A172 (cell line): ENCODE measurements at places on chromosomes 16 and 17. TPM values are rescaled to one million over a fixed set of nuclear protein-coding genes. Genes with fewer than 3 reads are reported as not detected.

SOX8 gene
- 0.07 and 0.14 TPM in 2 replicates for total RNA-seq

ZPBP2 gene
- not detected in 2 replicates for total RNA-seq

GCGR gene
- total RNA-seq = not detected in 2 replicates

KCTD5 gene
- 62.4 and 70.6 TPM in 2 replicates for total RNA-seq

RBFOX1 gene
- total RNA-seq = not detected in 2 replicates

PHAF1 gene
- total RNA-seq = 21.7 and 26.4 TPM in 2 replicates

SLC13A2 gene
- not detected in 2 replicates for total RNA-seq

CSH2 gene
- total RNA-seq = not detected in 2 replicates

NETO2 gene
- total RNA-seq = 19.9 and 34.5 TPM in 2 replicates

GPR142 gene
- total RNA-seq = not detected in 2 replicates

SPIRE2 gene
- total RNA-seq = 6.9 and 12.6 TPM in 2 replicates

DNA sequence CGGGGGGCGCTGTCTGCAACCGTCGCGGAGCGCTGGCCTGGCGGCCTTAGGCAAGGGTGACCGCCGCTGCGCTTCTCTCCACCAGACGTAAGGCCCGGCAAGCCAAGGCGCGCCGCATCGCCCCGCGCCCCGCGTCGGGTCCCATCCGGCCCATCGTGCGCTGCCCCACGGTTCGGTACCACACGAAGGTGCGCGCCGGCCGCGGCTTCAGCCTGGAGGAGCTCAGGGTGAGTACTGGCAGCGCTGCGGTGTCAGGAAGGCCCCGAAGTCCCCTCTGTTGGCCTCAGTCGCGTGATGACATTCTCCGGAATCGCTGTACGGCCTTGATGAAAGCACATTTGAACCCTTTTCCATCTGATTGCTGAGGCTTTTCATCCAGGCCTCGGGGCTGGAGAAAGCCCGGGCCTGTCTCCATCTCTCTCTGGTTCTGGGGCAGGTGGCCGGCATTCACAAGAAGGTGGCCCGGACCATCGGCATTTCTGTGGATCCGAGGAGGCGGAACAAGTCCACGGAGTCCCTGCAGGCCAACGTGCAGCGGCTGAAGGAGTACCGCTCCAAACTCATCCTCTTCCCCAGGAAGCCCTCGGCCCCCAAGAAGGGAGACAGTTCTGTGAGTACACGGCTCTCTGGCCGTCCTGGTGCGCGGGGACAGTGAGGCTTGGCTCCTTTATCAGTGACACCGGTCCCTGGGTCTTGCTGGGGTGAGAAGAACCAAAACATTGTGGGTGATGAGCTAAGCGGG lies 831 bp downstream of the RPL13 start:
- peak; percentile 16 for DNase-seq

DNA sequence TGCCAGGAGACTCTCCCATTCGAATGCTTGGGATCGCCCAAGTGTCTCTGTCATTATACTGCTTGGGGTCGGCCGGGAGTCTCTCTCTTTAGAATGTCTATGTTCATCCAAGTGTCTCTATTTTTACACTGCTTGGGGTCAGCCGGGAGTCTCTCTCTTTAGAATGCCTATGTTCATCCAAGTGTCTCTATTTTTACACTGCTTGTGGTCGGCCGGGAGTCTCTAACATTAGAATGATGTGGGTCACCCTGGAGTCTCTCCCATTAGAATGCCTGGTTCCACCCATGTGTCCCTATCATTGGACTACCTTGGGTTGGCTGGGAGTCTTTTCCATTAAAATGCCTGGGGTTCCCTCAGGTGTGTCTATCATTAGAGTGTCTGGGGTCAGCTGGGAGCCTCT lies 2230.4 kb downstream of the TP53TG3F start:
- no peak for DNase-seq

- no peak for DNase-seq
Measured at GRCh38 chr16:21710938-21711337, 47.2 kb downstream of the OTOA start.

GRCh38 chr17:44152875-44153274 lies 11.1 kb downstream of the HROB start:
- no peak for DNase-seq

- no peak for DNase-seq
Measured at GRCh38 chr16:10385725-10386516, at the start of gene ATF7IP2. Gene ATF7IP2, plus strand, starts transcription at chr16:10386061. Its CDS starts 44,560 bp downstream, at chr16:10430621.

DNA sequence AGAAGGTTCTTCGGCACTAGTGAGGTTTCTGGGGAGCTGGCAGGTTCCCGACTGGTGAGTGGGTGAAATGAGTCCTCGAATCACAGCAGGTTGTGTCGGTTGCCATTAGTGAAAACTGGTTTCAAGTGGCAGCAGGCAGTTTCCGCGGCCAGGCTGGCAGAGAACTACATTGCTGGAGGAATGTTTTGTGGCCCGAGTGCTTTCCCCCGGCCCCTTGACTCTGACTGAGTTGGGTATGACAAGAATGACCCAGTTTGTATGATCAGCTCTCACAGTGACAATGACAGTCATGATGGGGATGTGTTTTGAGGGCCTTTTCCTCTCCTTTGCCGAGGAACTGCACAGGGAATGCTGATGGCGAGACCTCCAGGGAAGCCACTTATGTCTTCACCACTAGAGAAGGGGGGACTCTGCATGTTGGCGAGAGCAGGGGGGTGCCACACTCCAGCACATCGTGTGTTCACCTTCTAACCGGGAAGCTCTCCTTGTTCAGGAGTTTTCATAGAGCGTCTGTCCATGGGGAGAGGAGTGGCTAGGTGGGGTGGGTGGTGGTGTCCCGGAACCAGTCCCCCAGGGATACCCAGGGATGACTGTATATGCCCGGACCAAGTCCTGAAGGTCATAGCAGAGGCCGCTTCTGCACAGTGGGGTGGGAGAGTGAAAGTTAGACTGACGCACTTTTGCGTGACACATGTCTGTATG lies 206.0 kb upstream of the CHMP6 start:
- DNase-seq = no peak

- no peak for DNase-seq
Measured at GRCh38 chr16:3471518-3472176, 23.6 kb downstream of the C16orf90 start.

- no peak for DNase-seq
Measured at GRCh38 chr16:84545114-84545737, 40.8 kb upstream of the MEAK7 start.

DNA sequence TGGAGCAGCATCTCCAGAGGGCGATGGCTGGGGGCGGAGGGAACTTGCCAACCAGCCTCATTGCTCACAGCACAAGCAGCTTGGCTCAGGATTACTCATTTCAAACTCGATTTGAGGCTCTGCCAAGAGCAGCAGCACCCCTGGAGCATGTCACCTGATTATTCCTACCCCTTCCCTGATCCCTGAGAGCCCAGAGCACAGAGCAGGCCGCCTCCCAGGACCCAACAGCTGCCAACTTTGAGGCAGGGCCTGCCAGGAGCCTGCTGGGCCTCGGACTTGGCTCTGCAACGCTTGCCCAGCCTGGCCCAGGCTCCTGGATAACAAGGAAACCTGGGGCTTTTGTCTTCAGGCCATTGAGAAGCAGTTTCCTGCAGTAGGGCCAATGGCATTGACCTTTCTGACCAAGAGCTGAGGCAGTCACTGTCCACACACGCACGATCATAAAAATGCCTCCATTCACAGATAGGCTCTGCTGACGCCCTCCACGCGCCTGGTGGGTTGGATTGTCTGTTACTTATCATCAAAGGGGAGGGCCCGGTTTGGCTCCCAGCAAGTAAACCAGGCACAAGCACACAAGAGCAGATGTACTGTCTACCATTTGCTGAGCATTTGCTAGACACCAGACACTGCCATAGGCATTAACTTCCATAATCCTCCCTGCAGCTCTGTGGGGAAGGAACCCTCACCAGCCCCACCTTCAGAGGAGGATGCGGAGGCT lies 406.6 kb upstream of the EEF2KMT start:
- DNase-seq = no peak

DNA sequence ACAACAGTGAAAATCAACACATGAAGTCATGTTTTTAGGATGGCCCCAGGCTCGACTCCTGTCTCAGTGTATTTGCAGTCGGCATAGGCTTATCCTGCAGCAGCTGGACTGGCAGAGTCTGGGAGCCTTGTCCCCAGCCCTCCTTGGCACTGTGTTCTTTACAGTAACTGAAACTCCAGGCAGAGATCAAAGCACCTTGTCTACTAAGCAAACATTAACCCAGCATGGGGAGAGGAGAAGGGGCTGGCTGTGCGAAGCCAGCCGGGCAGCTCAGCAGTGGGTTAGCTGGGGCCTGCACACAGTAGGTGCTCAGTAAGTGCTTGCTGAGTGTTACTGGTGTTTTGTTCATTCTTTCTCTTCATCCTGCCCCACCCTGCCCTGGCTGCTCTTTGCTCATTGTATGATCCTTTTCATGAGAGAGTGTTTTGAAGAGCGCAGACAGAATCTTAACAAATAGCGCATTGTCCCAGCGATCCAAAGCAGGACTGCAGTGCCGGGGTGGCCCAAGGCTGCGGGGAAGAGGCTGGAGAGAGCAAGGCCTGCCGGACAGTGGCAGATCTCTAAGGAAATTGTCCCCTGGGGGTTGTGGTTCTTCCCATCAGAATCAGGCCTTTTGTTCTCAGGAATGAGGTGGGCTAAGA lies 23.5 kb upstream of the ITGB4 start:
- DNase-seq = no peak

GRCh38 chr16:81718637-81719036 lies 60.5 kb upstream of the PLCG2 start:
- no peak for DNase-seq

- no peak for DNase-seq
Measured at GRCh38 chr17:1096215-1096614, 83.6 kb downstream of the ABR start.

DNA sequence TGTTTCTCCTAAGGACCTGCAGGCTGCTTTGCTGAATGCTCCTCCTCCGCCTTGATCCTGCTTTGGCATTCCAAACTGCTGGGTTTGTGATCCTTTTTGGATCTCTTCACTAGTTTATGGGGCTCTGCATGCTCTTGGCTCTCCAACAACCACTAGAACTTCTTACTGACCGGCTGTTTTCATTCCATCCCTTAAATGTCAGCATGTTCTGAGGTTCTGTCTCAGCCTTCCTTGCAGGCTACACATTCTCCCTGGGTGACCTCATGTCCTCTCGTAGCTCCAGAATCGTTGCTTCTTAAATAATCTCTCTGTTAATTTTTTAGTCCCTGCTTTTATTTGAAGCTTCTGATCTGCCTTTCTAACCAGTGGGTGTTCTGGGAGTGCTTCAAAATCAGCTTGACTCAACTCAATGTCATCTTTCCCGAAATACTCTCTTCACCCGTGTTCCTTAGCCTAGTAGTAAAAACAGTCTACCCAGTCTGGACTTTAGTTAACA lies 119.0 kb upstream of the HS3ST2 start:
- no peak for DNase-seq

- DNase-seq = peak; percentile 91
Measured at GRCh38 chr16:16025214-16025968, 76.0 kb downstream of the ABCC1 start.

- no peak for DNase-seq
Measured at GRCh38 chr16:2428051-2428783, 1.0 kb upstream of the CCNF start.

GRCh38 chr17:7249830-7250229 lies 1.7 kb downstream of the CTDNEP1 start:
- no peak for DNase-seq

DNA sequence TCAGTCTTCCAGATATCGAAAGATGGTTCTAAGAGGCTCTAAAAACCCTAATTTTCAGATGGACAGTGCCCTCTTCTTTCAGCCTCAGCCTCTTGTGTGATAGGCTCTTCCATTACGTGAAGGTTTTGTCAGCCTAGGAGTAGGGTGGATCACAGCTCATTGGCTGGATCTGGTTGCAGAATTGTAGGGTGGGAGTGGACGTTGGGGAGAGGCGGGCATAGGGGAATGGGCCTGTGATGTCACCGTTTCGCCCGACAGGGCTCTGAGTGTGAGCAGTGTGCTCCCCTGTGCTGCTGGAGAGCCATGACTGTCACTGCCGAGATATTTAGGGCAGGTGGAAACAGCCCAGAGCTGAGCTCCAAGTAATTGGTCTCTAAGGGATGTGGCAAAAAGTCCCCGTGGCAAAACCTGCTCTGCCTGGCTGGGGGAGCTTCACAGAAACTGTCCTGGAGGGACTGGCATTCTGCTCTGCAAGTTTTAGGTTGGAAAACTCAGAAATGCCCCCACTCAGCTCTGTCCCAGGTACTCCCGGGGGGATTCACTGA lies 6.2 kb upstream of the WFIKKN1 start:
- no peak for DNase-seq

GRCh38 chr16:68275611-68276191 lies 11.4 kb downstream of the SLC7A6 start:
- no peak for DNase-seq

- DNase-seq = no peak
Measured at GRCh38 chr17:16489431-16489830, 2.6 kb downstream of the LRRC75A start.

DNA sequence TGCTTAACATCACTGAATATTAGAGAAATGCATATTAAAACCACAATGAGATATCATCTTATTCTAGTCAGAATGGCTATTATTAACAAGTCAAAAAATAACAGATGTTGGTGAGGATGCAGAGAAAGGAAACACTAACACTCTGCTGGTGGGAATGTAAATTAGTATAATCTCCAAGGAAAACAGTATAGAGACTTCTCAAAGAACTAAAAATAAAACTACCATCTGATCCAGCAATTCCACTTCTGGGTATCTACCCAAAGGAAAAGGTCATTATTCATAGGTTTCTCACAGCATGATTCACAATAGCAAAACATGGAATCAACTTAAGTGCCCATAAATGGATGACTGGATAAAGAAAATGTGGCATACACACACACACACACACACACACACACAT lies 166.4 kb downstream of the CEP112 start:
- DNase-seq = no peak

DNA sequence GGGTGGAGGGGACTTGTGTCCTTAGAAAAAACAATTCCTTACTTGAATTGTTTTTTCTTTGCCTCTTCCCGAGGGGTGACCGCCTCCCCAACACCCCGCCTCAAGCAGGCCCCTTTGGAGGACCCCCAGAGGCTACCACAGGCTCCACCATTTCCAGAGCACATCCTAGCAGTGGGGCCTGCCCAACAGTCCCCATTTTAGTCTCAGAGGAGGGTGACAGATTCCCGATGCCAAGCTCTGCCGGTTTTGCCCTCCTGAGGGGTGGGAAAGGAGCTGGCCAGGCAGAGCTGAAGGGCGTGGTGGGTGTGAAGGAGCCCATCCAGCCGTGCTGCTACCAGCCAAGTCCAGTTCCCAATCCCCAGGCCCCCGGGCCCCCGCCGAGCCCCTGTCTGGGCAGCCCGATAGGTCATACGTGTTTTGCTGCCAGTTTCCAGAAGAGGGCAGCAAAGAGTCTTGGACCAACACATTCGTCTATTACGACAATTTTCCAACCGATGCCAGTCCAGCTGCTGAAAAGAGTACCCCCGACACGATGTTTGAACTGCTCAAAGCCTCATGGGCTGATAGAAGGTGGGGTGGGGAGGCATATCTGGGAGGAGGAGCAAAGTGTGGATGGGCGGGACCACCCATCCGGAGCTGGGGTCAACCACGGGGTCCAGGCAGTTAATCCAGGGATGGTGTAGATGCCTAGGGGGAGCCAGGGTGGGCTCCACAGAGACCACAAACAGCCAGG lies 18.8 kb upstream of the GAA start:
- DNase-seq = peak; percentile 76

DNA sequence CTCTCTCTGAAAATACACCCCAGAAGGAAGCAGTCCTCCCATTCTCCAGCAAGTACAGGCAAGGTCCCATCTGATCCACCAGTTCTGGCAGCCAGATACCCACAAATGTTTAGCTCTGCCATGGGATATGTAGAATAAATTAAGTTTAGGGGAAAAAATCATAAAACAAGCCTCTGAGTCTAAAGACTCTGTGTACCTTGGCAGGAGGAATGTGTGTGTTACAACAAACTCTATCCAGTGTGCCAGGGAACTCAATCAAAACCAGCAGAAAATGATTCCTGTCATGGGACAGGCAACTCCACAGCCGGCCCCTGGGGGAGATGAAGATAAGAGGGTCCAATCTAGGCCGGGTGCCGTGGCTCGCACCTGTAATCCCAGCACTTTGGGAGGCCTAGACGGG lies 73.4 kb downstream of the MRM3 start:
- DNase-seq = no peak
